ENCODE measurements at places on chromosomes 1 and 21.

DNA sequence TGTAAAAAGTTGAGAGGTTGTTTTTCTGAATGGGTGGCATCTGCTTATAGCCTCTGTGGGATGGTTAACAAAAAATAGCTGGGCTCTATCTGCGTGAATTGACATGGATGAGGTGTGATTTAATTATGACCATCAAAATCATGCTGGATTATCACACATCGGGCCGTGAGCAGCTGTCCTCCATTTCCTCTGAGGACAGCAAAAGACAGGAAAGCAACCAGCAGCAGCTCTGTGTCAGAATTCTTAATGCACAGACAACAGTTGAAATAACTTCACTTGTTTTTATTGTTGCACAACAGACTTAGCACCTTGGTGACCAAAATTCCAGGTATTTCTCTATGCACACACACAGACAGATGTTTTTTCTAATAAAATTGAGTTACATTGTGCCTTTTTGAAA is 54.5 kb upstream of the LAPTM5 start:
- no peak for DNase-seq

DNA sequence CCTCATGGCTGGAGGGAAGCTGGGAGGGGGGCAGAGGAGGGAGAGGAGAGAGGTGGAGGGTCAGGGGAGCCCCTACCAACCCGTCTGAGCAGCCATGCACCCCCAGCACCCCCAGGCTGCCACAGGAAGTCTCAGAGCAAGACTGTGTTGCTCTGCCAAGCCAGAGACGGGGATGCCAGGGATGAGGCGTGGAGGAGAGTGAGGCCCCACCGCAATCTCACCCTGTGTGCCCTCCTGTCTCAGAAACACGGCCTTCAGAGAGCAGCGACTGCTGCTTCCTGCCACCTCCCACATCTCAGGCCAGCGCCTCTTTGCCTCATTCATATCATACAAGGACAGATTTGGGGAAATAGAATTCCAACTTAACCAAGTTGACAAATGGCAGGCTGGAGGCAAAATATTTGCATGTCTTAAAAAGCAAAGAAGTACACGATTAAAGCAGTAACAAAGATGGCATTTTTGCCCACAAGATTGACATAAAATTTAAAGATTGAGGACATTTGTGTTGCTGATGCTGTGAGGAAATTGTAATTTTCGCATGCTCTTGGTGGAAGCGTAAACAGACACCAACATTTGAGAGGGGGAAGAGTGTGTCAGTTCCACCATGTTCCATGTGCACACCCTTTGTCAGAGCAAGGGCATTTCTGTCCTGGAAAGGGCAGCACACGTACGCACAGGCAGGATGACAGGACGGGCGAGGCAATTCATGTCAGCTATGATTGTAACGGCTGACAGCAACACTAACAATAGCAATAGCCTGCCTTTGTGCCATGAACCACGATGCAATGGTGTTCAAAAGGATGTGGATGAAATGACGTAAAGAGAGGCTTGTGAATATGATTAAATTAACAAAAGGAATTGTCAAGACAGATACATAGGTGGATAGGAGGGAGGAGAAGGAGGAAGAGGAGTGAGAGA is 59.0 kb upstream of the BACE2 start:
- DNase-seq, result no peak

DNA sequence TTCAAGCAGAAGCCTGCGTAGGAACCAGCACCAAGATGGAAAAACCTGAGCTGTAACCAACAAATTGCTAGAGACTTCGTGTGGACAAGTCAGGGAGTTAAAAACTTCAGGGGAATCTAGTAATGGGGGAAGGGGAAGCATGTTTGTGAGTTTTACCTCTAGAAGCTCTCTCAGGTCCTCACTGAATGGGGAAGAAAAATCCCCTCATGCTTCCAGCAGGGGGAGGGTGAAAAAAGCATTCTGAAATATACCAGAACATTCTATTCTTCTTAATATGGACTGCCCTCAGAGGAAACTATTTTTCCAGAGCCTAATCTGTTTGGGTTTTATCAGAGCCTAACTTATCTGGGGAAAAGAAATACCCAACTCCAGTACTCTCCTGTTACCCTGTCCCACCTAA is 28.6 kb downstream of the GNG12 start:
- no peak for DNase-seq

- no peak for DNase-seq
Observed at GRCh38 chr21:14706712-14707510, 160.8 kb upstream of the SAMSN1 start.

DNA sequence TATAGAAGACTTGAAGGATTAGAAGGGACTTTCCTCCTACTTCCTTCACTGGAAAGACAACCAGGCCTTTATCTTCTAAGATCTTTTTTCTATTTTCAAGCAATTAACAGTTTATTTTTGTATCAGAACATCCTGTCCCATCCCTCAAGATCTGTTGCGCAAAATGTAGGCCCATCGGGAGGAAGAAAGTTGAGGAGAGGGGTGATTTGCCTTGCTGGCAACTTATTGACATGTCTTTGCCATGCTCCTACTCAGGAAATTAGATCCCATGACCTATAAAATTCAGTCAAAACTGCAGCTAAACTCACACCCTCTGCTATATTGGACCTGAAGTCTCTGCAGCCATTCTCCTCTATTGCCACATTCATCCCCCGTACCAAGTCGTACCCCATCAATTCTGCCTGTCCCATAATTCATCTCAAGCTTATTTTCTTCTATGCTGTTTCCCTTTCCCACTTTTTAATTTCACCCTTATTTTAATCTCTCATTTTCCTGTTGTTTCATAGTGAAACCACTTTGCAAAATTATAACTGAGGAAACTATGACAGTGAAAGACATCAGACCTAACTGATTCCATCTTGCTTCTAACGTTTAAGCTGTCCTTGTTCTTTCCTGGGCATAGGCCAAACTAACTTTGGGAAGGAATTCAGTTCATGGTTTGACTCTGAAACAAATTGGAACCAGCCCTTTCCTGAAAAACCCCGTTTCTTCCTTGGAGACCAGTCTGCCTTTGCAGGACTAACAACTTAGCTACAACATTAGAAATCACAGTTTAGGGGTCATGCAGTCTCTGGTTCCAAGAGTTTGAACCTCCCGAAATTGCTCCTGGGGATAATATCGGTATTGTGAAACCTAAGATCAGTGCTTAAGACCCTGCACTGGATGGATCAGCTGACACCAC is 195.7 kb upstream of the PTBP2 start:
- no peak for DNase-seq

DNA sequence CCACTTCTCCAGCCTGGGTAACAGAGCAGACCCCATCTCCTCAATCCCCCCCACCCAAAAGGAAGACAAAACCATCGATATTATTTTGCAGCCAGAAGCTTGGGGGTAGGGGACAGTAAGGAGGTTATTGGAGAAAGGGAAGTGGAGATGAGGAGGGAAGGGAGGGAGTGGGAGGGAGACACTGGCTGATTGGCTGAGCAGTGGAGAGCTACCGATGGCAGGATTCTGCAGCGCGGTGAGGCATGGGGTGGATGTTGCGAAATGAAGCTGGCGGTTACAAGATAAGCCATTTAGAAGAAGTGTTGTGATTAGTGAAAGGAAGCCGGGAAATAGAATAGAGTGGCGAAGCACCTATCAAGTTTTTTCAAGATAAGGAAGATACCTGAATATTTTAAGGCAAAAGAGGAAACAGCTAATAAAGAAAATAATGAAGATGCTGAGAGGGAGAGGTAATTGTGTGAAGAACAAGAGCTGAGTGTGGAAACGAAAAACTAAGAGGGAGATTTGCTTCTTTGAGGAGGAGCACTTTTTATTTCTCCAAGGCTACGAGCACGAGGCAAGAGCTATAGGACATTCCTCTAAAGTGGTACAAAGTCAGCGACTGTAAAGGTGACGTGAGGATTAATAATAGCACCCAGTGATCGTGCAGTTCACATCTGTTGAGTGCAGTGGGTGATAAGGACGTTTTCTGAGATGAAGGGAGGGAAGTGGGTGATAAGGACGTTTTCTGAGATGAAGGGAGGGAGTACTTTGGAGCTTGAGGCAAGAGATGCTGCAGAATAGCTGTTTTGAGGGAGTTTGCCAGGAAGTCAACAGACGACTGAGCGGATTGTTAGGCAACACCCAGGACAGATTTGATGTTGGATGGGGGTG is 103.2 kb upstream of the KIF26B start:
- no peak for DNase-seq

GRCh38 chr1:67347688-67348472 is 40.2 kb downstream of the IL12RB2 start:
- DNase-seq, result no peak

DNA sequence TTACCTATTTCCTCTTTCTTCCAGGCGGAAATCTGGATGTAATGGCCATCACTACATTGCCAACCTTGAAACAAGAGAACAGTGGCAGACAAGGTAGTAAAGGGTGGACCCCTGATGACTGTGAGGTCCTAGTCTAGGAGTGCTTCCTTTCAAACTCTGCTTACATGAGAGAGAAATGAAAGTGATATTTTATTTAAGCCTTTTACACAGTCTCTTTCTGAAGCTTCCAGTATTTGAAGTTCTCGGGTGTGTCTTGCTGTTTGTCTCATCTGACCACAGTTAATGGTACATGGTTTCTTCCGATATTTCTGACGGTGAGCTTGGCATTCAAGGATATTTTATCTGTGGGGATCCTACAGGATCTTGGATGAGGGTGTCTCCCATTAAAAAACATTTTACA is 215.2 kb downstream of the SLC45A1 start:
- no peak for DNase-seq

GRCh38 chr1:14761291-14762153 is 163.0 kb downstream of the KAZN start:
- DNase-seq, result no peak

DNA sequence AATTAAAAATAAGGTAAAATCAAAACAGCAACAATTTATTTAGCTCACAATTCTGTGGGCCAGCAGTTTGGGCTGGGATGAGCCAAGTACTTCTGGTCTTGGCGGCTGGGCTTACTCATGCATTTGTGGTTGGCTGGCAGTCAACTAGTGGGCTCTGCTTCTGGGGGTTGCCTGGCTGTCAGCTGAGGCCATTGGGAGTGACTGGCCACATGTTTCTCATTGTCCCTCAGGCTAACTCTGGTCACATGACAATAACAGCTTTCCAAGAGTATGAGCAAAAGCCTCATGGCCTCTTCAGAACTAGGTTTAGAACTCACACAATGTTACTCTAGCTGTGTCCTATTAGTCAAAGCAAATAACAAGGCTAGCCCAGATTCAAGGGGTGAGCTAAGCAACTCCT is 15.6 kb upstream of the CHIA start:
- no peak for DNase-seq

- DNase-seq, result no peak
Observed at GRCh38 chr1:162951553-162952315, 90.8 kb upstream of the CCDC190 start.
